ENCODE measurements at places on chromosomes 5 and 9.

DNA sequence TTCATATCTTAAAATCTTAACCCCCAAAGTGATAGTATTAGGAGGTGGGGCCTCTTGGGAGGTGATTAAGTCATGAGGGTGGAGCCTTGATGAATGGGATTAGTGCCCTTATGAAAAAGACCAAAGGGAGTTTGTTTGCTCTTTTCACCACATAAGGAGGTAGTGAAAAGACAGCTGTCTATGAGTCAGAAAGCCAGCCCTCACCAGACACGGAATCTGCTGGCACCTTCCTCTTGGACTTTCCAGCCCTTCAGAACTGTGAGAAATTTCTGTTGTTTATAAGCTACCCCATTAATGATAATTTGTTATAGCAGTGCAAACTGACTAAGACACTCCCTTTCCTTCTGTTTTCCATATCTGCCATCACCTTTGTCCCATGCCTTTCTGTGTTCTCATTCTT, 20.8 kb downstream of the IFNB1 start:
- H3K4me3 ChIP-seq = no peak overlapping the region
- no peak for DNase-seq
- peaks cover 21% of the 10 kb centered on the region for H3K4me1 ChIP-seq
- no peak overlapping the region for H3K27ac ChIP-seq

DNA sequence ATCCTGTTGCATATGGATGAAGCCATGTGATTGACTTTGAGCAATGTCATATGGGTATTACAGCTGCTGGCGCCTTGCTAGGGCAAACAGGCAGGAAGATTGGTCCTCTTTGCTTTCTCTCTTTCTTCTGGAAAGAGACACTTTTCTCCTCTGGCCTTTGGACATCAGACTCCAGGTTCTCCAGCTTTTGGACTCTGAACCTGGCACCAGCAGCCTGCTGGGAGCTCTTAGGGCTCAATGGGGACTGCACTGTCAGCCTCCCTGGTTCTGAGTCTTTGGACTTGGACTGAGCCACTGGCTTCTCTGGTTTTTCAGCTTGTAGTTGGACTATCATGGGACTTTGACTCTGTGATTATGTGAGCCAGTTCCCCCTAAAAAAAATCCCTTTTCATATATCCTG, 34.8 kb upstream of the TENT4A start:
- peaks cover 2% of the 10 kb centered on the region for H3K27me3 ChIP-seq

DNA sequence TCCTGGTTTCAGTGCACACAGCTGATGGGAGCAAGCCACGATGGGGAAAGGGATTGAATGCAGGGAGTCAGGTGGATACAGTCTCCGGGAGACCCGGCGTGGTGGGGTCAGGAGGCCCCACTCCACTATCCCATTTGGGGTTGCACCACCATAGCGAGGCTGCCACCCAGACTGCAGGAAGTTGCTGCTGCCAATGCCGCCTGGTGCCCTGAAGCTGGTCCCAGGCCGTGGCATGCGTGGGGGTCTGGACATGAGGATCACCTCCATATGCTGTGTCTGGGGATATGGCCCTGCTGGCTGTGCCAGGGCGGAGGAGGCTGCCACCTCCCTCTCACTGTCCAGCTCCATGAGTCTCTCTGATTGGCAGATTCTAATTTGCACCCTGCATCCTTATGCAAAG, 45.3 kb downstream of the COL5A1 start:
- no peaks in the 10 kb centered on the region for H3K4me1 ChIP-seq
- no peaks in the 10 kb centered on the region for H3K27me3 ChIP-seq
- H3K27ac ChIP-seq = no peak overlapping the region
- H3K36me3 ChIP-seq = no peaks in the 10 kb centered on the region
- no peak for DNase-seq

GRCh38 chr9:69107771-69108170, 66.3 kb upstream of the TJP2 start:
- H3K4me3 ChIP-seq = no peak overlapping the region
- no peaks in the 10 kb centered on the region for H3K4me1 ChIP-seq
- DNase-seq = no peak
- H3K27ac ChIP-seq = no peak overlapping the region
- no peaks in the 10 kb centered on the region for H3K27me3 ChIP-seq
- no peaks in the 10 kb centered on the region for H3K36me3 ChIP-seq

Data from activated T-helper 2 cell treated with anti-CD3 and anti-CD28 coated beads, Interferon-gamma antibody, Interleukin-2, Interleukin-4, amounts not matched to agents 10 μg/mL and 5 μg/mL and 100 μg/mL, durations not matched to agents 14 hours and 24 hours and 36 hours (primary cell).